ENCODE measurements at places on chromosomes 6 and 20.

GRCh38 chr6:119661628-119662027, 312.1 kb upstream of the MAN1A1 start:
- no peak for DNase-seq
- H3K4me1 ChIP-seq = no peaks in the 10 kb centered on the region
- no peaks in the 10 kb centered on the region for H3K36me3 ChIP-seq

DNA sequence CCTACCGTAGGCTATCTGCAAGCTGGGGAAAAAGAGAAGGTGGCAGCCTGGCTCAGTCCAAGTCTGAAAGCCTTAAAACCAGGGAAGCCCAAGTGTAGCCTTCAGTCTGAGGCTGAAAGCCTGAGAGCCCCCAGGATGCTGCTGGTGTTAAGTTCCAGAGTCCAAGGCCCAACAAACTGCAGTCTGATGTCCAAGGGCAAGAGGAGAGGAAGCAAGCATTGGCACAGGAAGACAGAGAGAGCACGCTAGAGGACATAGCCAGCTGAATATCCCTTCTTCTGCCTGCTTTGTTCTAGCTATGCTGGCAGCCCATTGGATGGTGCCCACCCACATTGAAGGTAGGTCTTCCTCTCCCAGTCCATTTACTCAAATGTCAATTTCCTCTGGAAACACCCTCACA, 12.1 kb upstream of the L3MBTL1 start:
- H3K4me1 ChIP-seq = no peaks in the 10 kb centered on the region
- no peaks in the 10 kb centered on the region for H3K36me3 ChIP-seq
- H3K4me3 ChIP-seq = no peak overlapping the region
- no peak for DNase-seq
- H3K27ac ChIP-seq = no peak overlapping the region
- H3K27me3 ChIP-seq = no peaks in the 10 kb centered on the region

DNA sequence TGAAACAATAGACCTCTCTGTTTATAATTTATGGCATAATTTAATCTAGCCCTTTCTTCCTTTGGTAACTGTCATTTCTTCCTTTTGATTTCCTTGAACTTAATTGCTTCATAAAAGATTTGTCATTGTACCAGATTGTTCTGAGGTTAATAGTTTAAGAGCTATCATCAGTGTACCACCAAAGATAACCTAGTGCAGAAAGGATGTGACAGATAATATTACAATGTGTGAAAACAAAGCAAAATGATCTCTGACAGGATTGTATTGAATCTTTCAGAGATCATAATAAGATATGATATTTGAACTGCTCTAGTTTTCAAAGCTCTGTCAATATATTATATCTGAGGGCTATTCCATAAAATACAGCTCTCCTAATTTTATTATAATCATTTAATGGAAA, 132.1 kb upstream of the PTCHD4 start:
- H3K27me3 ChIP-seq = no peaks in the 10 kb centered on the region
- H3K4me1 ChIP-seq = no peaks in the 10 kb centered on the region
- no peak for DNase-seq
- H3K27ac ChIP-seq = no peak overlapping the region

- no peak for DNase-seq
- peaks cover 18% of the 10 kb centered on the region for H3K27me3 ChIP-seq
- H3K4me3 ChIP-seq = no peak overlapping the region
- H3K36me3 ChIP-seq = no peaks in the 10 kb centered on the region
- no peak overlapping the region for H3K27ac ChIP-seq
Observed at GRCh38 chr20:22453244-22454080, 130.9 kb downstream of the FOXA2 start.

- no peak overlapping the region for H3K27ac ChIP-seq
- H3K27me3 ChIP-seq = no peaks in the 10 kb centered on the region
- H3K4me1 ChIP-seq = peaks cover 7% of the 10 kb centered on the region
- DNase-seq = no peak
- H3K36me3 ChIP-seq = no peaks in the 10 kb centered on the region
Observed at GRCh38 chr6:23412770-23413169, 713.2 kb upstream of the NRSN1 start.

GRCh38 chr20:31472395-31473330, 2.3 kb downstream of the DEFB124 start:
- peaks cover 16% of the 10 kb centered on the region for H3K27me3 ChIP-seq
- no peak for DNase-seq
- H3K4me3 ChIP-seq = no peak overlapping the region
- H3K4me1 ChIP-seq = peaks cover 24% of the 10 kb centered on the region
- H3K27ac ChIP-seq = no peak overlapping the region
- H3K36me3 ChIP-seq = no peaks in the 10 kb centered on the region

GRCh38 chr6:17885889-17886576, 101.4 kb downstream of the KIF13A start:
- no peak for DNase-seq
- peaks cover 14% of the 10 kb centered on the region for H3K4me1 ChIP-seq
- no peak overlapping the region for H3K27ac ChIP-seq
- H3K27me3 ChIP-seq = no peaks in the 10 kb centered on the region

DNA sequence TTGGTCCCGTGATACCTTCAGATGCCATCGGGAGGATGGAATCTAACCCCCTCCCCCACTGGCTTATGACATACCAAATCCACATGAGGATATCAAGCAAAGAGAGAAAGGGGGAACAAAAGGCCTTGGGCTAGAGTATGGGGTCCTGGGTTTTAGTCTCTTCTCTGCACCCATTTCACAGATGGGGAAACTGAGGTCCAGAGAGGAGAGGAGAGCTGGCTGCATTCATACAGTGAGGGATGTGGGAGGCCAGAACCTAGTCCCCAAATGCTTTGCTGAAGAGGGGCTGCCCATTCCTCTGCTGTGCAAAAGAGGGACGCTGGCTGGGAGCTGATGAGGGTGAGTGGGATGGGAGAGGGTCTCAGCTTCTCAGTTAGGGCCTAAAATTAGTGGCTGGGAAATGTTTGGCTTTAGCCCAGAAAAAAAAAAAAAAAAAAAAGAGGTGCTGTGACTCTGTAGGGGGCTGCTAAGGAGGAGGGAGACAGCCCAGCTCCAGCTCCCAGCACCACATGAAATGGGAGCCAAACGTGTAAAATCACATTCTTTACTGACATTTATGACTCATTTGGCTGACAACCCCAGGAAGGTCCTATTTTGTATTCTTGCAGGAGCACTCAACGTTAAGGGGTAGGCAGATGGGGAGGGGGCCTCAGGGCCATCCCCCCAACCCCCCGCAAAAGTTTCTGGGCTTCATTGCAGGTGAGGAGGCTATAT, 11.9 kb downstream of the XKR7 start:
- H3K36me3 ChIP-seq = no peaks in the 10 kb centered on the region
- no peak for DNase-seq
- H3K27ac ChIP-seq = no peak overlapping the region
- H3K27me3 ChIP-seq = peaks cover 14% of the 10 kb centered on the region

GRCh38 chr6:107154131-107154800, 39.0 kb upstream of the BEND3 start:
- no peaks in the 10 kb centered on the region for H3K4me1 ChIP-seq
- no peaks in the 10 kb centered on the region for H3K27me3 ChIP-seq
- H3K4me3 ChIP-seq = no peak overlapping the region
- no peak for DNase-seq

DNA sequence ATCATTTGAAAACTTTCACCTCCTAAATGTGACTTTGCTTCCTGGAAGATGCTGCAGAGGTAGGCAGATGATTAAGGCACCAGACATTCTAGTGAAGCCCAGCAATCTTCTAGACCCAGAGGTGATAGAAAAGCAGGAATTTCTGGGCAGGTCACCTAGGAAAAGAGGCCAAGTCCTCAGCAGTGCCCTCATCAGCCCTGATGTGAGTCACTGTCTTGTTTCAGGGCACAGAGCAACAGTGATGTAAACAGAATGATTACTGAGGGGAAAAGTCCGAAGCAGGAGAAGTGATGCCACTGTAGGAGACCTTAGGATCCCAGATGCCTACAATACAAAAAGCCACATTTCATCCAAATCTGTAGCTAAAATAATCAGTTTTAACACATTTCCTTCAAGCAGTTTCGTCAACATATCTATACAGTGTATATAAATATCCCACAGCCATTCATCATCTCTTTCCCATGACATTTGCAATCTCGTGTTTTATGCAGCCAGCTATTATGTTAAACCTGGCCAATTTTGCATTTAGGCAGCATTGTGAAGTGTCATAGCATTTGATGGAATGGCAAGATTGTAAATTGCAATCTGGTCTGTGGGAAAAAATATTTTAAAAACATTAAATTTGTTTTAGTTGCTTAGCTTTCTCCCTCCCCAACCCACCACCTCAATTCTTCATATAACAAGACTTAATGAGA, 401.2 kb upstream of the RNF217 start:
- H3K4me3 ChIP-seq = no peak overlapping the region
- H3K27ac ChIP-seq = no peak overlapping the region
- no peaks in the 10 kb centered on the region for H3K27me3 ChIP-seq
- no peak for DNase-seq
- H3K36me3 ChIP-seq = no peaks in the 10 kb centered on the region
- H3K4me1 ChIP-seq = no peaks in the 10 kb centered on the region

DNA sequence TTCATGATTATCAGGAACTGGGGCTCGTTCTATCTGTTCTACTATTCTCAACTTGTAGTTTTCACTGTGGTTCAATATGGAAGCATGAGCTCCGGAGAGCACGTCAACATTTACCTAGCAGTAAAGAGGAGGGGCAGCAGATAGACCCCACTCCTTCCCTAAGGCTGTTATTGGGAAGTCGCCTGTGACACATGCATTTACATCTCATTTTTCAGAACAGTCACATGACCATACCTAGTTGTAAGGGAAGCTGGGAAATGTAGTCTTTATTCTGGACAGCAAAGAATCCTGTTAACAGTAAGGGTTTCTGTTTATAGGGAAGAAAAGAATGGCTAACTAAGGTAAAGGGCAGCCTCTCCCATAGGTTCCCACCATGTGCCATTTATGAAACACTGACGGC, 158.3 kb downstream of the ZFP64 start:
- H3K27me3 ChIP-seq = no peaks in the 10 kb centered on the region
- no peaks in the 10 kb centered on the region for H3K36me3 ChIP-seq

GRCh38 chr6:19759117-19759880, 77.9 kb upstream of the ID4 start:
- H3K4me3 ChIP-seq = no peak overlapping the region
- H3K27me3 ChIP-seq = no peaks in the 10 kb centered on the region
- H3K36me3 ChIP-seq = no peaks in the 10 kb centered on the region
- H3K4me1 ChIP-seq = no peaks in the 10 kb centered on the region

DNA sequence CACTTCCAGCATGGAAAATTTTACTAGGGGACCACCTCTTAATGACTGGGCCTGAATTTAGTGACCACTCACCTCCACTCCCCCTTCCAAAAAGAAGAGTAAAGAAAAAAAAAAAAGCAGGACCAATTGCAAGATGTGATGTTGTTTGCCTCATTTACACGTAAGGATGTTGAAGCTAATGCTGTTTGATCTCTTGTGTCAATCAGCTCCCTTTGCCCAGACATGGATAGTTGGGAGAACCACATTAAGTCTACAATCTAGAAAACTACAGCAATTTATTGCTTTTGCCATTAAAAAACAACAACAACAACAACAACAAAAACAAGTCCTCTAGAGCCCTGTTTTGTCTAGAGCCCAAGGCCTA, 11.0 kb upstream of the DSTN start:
- peak overlapping the region; percentile 90 for H3K27ac ChIP-seq
- no peaks in the 10 kb centered on the region for H3K36me3 ChIP-seq
- no peaks in the 10 kb centered on the region for H3K27me3 ChIP-seq
- no peak overlapping the region for H3K4me3 ChIP-seq
- no peak for DNase-seq

GRCh38 chr6:36685926-36686667, 7.6 kb downstream of the CDKN1A start:
- H3K27me3 ChIP-seq = no peaks in the 10 kb centered on the region
- no peak for DNase-seq
- peaks cover 38% of the 10 kb centered on the region for H3K36me3 ChIP-seq
- H3K4me3 ChIP-seq = no peak overlapping the region

- H3K36me3 ChIP-seq = no peaks in the 10 kb centered on the region
- no peak for DNase-seq
- no peak overlapping the region for H3K4me3 ChIP-seq
- H3K27me3 ChIP-seq = no peaks in the 10 kb centered on the region
- H3K27ac ChIP-seq = no peak overlapping the region
- no peaks in the 10 kb centered on the region for H3K4me1 ChIP-seq
Observed at GRCh38 chr20:42123981-42124473, 505.9 kb upstream of the CHD6 start.

DNA sequence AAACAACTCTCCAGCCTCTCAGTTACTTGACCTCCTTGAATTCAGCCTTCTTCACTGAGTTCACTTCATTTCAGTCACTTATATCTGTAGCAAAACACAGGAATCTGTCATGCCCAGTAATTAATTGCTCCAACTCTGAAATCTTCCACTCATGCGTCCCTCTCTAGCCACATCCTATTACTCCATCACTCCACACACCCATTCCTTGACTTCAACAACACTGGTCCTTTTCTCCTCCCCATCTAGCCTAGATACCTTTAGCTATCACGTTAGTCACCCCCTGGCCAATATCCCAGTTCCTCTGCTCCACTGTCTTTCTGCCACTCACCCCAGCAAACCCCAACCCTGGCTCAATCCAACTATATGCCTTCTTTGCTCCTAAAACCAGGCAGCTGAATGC, 7.7 kb downstream of the ZHX3 start:
- no peak for DNase-seq
- no peaks in the 10 kb centered on the region for H3K27me3 ChIP-seq
- H3K4me1 ChIP-seq = peaks cover 16% of the 10 kb centered on the region
- no peak overlapping the region for H3K4me3 ChIP-seq
- H3K36me3 ChIP-seq = no peaks in the 10 kb centered on the region

DNA sequence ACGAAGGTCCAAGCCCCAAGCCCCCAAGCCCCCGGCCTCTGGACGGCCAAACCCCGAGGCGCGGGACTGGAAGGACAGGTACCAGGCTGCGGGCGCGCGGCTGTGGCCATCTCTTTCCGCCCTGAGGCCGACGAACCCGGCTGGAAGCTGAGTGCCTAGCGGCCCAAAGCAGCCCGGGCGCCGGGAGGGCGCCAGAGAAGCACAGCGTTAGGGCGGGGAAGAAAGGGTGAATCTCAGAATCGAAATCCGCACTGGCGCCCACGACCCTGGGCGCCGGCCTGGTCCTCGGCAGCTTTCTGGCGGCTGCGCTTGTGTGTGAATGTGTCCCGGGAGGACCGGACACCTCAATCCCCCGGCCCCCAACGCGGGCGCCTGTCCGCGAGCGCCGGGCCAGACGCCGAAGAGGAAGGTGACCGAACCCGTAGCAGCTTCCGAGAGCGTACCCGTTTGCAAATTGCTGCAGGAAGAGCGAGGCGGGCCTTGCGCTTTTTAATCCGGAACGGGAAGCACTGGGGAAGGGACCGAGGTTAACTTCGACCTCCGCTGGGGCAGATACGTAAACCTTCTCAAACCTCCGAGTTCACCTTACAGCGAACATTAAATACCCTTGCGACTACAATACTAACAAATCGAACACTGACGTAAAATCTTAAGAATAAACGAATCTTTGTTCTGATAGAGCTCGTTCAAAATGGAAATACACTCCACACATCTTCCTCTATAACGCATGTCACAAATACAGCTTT, 2.9 kb downstream of the NRN1 start:
- no peaks in the 10 kb centered on the region for H3K36me3 ChIP-seq
- peaks cover 76% of the 10 kb centered on the region for H3K4me1 ChIP-seq
- H3K27me3 ChIP-seq = peaks cover 98% of the 10 kb centered on the region
- H3K4me3 ChIP-seq = peak overlapping the region; percentile 62
- DNase-seq = no peak
- H3K27ac ChIP-seq = peak overlapping the region; percentile 69

- no peaks in the 10 kb centered on the region for H3K36me3 ChIP-seq
- no peak overlapping the region for H3K4me3 ChIP-seq
- H3K4me1 ChIP-seq = peaks cover 36% of the 10 kb centered on the region
Observed at GRCh38 chr20:46142124-46142523, 24.0 kb downstream of the CD40 start.
